Fibroblast of upper back skin (primary cell): ENCODE measurements at places on chromosomes 6 and 20.
A peak's percentile ranks its signal among the peaks of the same experiment; 100 is the strongest.

GRCh38 chr20:57134804-57135203 is 131.6 kb downstream of the BMP7 start:
- no peak for DNase-seq

GRCh38 chr6:157695301-157696040 is 127.6 kb upstream of the SNX9 start:
- no peak for DNase-seq

- DNase-seq, result peak; percentile 42
Observed at GRCh38 chr6:100657678-100658330, 193.1 kb upstream of the SIM1 start.

DNA sequence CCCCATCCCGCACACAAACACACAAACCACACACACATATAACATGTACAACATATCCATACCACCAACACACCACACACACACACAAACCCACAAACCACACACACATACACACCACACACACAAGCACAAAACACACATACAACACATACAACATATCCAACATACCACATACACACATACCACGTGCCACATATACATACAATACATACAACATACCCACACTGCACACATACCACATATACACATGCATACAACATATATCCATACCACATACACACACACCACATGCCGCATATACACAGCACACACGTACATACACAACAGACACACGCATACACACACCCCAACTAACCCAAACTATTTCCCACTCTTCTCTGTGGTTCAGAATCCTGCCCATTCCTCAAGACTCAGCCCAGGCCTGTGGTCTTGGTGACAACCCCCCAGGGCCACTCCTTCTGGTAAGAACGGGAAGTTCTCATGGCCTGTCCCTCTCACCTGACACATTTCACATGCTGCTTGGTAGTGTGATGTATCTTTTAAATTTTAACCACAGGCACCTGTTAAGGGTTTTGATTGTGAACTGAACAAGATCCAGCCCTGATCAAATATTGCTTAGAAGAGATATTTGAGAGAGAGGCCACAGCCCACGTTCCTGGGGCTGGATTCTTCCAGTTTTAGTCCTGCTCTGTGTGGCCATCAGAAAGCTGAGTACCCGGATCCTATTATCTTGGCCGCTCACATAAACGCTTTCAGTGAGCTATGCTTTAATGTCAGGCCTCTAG is 55.9 kb upstream of the KCNK16 start:
- DNase-seq, result no peak

GRCh38 chr20:38166703-38167233 is 1.7 kb upstream of the TGM2 start:
- no peak for DNase-seq

DNA sequence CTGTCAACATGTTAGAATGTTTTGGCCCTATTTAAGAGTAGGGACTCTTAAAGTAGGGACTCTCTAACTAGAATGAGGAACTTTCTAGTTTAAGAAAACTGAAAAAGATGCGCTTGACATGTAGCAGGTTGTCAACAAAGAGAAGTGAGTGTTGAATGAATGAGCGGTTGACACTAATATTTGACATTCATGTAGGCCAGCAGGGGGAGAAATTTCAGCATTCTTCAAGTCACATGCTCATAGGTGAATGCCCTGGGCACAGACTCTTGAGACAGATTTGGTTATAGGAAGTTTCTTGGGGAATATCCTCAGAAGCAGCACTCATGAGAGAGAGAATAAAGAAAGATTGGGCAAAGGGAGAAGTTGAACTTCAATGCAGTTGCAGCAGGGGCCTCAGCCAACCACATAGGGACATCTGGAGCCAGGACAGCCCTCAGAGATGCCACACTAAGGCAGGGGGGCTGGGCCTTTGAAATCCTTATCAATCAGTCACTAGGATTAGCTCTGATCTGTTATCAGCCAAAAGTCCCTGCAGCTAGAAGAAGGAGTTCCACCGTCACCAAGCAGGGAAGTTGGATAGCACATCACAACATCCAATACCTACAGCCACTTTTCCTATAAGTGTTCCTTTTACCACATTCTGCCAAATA is 145.1 kb upstream of the FKBP1C start:
- DNase-seq, result no peak

GRCh38 chr20:22070610-22071058 is 365.2 kb downstream of the PAX1 start:
- peak; percentile 88 for DNase-seq

DNA sequence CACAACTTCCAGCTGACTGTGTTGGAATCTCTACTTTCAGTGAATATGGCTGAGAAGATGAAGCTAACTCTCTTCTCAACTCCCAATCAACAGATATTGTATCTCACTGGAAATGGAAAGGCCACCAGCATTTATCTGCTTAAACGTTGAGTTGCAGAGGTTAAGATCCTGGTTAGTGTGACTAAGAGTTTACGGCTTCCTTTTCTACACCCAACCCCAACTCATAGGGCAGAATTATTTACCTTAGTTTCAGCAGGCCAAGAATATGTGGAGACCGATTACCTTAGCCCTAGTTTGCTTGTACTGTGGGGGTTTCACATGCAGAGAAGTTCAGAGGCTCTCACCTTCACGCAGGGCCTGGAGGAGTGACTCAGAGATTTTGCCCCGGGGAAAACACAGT is 1026.6 kb downstream of the EYS start:
- DNase-seq, result no peak

GRCh38 chr6:3671382-3671781 is 80.1 kb downstream of the PXDC1 start:
- DNase-seq, result no peak

DNA sequence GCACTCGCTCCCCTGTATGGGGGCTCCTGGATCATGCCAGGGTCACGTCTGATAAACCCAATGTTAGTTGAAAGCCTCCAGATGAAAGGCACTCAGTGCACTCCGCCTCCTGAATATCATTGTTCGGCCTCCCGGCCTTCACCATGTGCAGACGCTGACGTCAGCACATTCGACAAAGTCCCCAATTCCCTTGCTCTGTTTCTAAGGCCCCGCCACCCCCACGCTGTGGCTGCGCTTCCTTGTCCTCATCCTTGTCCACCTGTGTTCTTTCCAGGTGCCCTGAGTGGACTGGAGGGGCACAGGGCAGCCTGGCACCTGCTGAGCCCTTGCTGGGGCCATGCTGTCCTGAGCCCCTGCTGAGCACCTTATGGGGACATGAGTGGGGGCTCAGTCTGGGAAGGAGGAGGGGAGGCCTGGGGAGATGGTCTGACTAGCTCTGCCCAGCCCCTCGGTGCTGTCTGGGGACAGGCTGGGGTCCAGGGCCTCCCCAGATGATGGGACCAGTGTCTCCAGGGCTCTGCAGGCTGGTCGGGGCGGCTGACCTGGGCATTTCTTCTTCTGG is 9.8 kb upstream of the BHLHE23 start:
- DNase-seq, result no peak

DNA sequence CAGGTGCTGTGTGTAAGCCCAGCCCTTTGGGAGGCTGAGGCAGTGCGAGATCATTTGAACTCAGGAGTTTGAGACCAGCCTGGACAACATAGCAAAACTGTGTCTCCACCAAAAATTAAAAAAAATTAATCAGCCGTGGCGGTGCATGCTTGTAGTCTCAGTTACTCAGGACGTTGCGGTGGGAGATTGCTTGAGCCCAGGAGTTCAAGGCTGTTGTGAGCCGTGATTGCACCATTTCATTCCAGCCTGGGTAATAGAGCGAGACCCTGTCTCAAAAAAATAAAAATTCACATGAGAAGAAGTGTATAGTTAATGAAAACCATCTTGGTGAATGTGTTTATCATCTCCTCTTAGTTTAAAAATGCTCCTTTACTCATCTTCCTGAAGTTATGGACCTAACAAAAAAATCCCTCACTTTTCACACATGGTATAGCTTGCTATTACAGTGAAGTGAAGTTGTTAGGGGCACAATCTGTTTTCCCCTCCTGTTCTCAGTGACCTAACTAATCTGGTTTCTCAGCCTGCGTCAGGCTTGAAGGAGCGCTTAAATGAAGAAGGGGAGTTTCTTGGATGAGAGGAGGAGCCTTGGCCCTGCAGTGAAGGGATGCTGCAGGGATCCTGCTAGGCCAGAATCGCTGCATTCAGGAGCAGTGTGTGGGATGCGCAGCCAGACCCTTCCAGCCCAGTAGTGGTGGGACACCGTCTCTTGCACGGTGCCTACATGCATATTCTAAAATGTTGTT is 45.3 kb downstream of the JARID2 start:
- no peak for DNase-seq

DNA sequence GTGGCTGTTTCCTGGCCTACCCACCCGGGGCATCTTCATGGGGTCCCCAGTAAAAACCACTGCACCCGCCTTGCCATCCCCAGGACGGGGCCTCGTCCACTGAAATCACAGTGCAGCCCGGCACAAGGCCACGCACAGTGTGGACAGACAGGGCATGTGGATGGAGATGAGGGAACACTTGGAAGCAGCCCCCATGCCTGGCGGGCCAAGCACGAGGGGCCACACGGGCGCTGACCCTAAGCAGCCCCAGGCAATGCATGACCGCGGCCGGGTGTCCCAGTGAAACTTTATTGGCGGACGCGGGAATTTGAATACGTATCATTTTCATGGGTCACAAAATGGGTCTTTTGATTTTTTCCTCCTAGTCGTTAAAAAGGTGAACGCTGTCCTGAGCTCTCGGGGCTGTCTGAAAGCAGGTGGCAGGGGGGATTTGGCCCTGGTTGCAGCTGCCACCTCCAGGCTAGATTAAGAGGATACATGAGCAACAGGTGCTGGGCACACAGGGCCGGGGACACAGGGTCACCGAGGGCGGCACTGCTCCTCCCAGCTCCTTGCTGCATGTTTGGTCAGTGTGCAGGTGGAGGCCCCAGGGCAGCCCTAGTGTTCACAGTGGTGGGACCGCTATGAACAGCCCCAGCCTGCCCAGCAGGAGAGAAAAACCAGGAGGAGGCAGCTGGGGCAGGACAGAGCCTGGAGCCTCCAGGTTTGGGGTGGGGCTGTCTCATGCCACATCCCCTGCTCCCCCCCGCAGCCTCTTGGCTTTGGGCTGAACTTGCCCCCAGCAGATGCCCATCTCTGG is 74.9 kb upstream of the SLCO4A1 start:
- no peak for DNase-seq

DNA sequence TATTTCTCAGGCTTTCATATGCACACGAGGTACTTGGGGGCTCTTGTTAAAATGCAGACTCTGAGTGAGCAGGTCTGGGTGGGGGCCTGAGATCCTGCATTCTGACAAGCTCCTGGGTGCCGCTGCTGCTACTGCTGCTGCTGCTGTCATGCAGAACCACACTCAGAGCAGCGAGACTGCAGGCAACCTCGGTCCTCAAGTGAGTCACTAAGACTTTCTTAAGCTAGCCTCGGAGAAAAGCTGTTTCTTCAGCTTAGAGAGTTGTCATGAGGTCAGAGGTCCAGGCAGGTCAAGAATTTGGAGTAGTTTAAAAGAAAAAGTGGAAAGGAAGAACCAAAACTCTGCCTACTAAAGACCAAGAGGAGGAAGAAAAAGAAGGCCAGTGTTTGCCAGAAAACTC is 92.9 kb downstream of the SPTLC3 start:
- DNase-seq, result peak; percentile 8

DNA sequence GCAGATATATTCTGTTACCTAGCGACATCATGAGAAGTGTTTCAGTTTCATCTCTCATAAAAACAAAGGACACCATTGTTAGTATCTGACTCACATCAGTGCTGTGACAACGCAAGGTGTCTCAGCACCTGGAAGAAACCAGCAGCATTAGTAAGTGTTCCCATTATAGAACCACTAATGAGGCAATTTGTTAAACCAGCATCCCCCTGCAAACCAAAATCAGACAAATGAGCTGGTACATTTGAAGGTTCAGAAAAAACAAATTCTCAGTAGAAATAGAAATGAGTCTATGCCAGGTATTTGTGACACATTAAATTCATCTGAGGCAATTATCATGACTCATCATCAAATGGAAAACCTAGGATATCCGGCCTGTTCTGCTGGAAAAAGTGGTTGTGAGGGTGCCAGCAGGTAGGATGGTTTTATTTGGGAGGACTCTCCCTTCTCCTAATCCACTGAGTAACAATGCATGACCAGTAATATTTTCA is 151.7 kb downstream of the TMEM200A start:
- no peak for DNase-seq

GRCh38 chr6:159720708-159721107 is 6.6 kb upstream of the WTAP start:
- peak; percentile 28 for DNase-seq

GRCh38 chr6:51015394-51015793 is 196.7 kb downstream of the TFAP2B start:
- DNase-seq, result no peak

DNA sequence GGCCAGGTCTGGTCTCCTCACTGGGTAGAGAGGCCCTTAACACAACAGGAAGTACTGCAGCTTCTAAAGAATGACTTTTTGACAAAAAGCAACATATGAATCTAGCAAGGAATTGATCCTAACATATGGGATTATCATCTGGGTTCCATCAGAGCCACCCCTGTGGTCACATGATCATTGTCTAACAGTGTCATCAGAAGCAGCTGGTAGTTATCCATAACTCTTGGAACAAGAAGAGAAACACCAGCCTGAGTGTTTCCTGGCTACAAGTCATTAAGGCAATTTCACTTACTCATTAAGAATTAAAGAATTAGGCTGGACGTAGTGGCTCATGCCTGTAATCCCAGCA is 219.3 kb upstream of the ARID1B start:
- DNase-seq, result no peak

DNA sequence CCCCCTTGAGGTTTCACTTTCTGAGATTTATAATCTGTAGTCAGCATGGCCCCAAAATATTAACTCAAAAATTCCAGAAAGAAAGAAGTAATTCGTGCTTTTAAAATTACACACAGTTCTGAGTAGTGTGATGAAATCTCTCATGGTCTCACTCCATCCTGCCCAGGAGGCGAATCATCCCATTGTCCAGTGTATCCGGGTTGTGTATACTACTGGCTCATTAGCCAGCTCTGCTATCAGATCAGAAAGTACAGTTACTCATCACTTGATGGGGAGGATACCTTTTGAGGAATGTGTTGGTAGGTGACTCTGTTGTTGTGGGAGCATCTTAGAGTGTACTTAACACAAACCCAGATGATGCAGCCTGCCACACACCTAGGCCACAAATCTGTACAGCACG is 65.2 kb downstream of the CDC5L start:
- peak; percentile 87 for DNase-seq

DNA sequence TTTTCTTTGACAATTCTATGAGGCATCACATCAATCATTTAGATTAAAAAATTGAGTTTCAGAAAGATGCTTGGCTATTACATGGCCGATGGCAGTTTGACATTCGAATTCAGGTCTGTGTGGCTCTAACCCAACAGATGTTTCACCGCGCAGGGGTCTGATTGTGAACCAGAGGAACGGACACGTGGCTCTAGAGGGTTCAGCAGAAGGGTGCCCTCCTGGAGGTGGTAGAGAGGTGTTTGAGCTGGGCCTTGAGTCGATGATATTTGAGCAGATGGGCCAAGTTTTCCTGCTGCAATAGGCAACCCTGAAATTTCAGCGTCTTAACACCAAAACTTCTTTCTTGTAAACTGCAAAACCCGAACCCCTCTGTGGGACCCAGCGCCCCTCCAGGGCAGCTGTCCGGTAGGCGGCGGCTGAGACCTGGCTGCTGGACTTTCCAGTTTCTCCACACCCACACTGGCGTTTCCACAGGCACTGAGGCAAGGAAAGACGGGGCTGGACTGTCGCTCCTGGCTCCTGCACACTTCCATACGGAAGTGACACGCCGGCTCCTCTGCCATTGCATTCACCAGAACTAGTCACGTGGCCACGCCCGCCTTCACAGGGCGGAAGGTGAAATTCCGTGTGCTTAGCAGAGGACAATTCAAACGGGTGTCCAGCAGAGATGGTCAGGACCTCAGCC is 11.3 kb upstream of the AFDN start:
- no peak for DNase-seq

GRCh38 chr6:52063584-52064344 is 23.6 kb downstream of the PKHD1 start:
- peak; percentile 42 for DNase-seq

GRCh38 chr20:4728120-4728760 is 6.5 kb downstream of the PRND start:
- DNase-seq, result peak; percentile 40
